AG08395 (cell line): ENCODE measurements at places on chromosomes 7 and 10.

DNA sequence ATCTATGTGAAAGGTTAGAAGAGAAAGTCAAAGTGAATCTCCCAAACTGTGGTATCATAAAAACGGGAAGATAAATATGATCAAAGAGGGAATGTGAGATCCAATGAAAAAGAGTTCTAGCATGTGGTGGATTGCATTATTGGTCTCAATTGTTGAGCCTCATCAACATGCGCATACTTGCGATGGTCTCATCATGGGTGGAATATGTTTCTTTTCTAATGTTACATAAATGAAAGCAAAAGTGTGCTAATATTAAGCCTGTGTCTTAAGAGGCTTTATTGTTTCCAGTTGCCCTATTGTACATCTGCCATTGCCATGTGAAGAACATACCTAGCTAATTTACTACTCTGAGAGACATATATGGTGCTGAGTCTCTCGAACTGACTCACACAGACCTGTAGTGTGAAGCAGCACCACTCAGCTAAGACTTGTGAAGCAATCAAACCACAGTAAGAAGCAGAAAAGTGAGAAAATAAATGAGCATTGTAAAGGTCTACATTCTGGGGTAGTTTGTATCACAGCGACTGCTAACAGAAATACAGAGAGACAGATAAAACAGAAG, 645.5 kb upstream of the PCDH15 start:
- no peak for DNase-seq

DNA sequence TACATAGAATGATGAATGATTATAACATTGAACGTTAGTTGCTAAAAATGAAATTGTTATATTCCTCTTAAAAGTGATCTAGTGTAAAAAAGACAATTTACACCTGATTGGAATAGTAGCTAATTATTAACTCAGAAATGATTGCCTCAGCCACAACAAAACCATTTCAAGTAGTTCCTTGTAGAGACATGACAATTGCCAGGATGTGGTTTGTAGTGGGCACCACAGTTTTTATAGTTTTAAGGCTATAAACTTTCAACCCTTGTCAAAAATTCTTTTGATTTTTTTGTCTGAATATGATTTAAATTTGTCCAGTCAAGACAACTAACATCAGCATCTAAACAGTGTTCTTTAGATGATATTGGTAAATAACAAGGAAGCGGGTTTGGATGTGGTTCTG, 145.2 kb downstream of the SUGCT start:
- DNase-seq: no peak

DNA sequence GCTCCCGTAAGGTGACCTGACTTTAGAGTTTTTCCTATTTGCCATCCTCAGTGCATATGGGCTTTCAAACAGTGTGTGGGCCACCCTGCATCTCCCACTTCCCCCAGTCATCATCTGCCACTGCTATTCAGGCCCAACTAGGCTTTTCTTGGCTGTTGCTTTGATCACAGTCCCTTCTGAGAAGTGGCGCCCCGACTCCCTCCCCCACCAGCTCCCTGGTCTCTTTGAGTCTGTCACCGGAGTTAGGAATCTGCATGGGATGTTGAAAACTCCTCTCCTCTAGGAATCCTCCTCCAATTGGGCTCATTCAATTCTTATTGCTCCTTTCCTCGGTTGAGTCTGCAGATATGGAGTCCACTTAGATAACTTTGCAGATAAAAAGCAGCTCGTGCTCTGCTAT, 32.1 kb downstream of the HIF1AN start:
- DNase-seq: no peak

GRCh38 chr10:131227163-131227740, 84.3 kb downstream of the TCERG1L start:
- DNase-seq: no peak

DNA sequence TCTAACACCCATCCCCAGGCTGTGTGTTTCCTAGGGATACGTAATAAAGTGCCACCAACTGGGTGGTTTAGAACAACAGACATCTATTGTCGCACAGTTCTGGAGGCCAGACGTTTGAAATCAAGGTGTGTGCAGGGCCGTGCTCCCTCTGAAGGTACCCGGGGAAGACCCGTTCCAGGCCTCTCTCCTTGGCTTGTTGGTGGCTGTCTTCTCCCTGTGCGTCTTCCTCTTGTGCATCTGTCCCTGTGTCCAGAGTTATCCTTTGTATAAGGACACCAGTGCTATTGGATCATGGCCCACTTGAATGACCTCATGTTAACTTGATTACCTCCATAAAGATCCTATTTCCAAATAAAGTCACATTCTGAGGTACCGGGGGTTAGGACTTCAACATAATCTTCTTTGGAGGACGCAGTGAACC, 15.6 kb downstream of the GRK5 start:
- no peak for DNase-seq

DNA sequence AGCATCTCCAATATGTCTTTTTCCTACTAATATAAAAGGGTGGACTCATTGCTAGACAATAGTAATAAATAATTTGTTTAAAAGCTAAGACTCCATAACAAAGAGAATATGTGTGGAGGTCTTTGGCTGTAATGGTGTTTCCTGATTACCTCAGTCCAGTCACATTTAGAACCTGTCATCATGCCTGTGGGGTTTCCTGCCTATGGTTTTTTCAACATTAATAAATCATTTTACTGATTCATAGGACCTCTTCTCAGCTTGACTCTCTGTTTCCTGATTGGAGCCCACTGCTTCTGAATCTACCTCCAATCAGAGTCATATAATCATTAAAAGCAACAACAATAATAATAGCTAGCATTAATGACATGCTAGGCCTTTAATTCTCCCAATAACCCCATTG, 52.4 kb upstream of the GNAI1 start:
- DNase-seq: no peak

GRCh38 chr10:75600833-75601232, 169.4 kb downstream of the LRMDA start:
- DNase-seq: no peak

GRCh38 chr7:105216786-105217185, 171.9 kb downstream of the SRPK2 start:
- no peak for DNase-seq

DNA sequence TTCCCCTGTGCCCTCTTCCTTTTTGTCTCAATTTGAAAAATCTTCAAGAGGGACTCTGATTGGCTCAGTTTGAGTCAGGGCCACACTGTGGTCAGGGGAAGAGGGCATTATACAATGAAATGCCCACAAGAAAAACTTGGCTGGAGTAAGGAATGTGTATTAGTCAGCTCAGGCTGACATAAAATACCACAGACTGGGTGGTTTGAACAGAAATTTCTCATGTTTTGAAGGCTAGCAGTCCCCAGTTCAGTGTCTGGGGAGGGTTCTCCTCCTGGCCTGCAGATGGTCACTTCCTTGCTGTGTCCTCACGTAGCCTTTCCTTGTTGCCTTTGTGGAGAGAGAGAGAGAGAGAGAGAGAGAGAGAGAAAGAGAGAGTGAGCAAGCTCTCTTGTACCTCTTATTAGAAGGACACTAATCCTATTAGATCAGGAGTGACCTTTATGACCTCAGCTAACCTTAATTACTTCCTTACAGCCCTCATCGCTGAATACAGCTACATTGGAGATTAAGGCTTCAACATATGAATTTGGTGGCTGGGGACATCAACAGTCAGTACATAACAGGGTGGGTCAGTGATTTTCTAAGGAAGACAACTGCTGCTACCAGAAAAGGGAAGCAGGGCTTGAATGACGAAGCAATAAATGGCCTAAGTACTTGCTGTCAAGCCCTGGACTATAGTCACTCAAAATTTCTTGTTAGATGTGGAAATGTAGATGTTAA, 25.8 kb upstream of the FAM13C start:
- peak; percentile 88 for DNase-seq

- DNase-seq: no peak
These were observed 72.6 kb downstream of the WNT2 start for GRCh38 chr7:117250245-117250644.

- DNase-seq: peak; percentile 62
These were observed 152.4 kb downstream of the IMMP2L start for GRCh38 chr7:111409714-111410422.

DNA sequence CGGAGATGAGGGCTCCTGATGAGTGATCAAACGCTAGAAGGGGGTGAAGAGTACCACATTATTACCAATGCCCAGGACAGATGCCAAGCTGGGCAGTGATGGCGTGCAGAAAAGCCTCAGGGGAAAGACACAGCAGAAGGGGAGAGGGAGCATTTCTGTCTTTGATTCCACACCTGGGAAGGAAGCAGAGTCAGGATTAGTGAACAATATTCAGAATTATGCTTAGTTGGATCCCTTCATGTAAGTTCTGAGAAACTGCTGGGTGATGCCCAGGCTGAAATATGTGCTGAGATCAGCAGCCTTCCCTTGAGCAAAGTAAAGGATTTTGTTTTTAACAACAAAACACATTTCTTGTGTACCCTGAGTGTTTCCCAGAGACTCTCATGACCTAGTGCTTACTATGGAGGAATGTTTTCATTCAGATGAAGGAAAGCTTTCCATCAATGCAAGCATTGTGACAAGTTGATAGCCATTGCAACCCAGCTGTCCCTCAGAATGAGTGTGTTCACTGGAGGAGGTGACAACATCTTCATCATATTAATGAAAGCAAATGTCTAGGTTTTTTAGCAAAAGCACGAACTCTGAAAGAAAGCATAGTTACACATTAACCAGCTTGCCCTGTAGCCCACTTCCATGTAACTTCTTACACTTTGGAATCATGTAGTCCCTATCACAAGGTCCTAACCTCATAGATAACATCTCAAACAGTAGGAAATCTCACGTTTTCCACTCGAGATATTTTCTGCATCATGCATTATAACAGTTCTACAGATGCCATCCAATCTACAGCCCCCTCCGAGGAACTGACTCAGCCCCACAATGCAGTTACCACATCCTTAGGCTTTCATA, 23.8 kb upstream of the AKR1C1 start:
- peak; percentile 14 for DNase-seq

- no peak for DNase-seq
These were observed 85.6 kb upstream of the FRMD4A start for GRCh38 chr10:14416308-14416700.

DNA sequence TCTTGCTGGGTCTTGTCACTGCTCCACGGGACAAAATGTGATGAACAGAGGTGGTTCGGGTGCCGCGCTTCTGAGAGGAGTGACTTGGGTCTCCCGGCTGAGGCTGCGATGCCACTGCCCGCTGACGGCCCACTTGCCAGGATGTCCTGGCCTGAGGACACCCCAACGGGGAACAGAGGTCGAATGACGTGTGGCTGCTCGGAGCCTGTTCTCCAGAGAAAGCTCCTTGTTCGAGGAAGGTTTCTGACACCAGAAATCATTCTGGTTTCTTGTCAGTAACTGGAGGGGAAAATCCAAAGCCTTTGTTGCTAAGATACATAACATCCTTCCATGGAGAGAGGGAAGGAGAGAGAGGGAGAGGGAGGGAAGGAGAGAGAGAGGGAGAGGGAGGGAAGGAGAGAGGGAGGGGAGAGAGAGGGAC, 236.4 kb downstream of the WDR37 start:
- no peak for DNase-seq

- DNase-seq: no peak
These were observed 762.8 kb downstream of the GATA3 start for GRCh38 chr10:8817299-8817698.

- DNase-seq: no peak
These were observed 173.4 kb downstream of the SORCS1 start for GRCh38 chr10:106991091-106991490.

GRCh38 chr7:51786284-51786683, 469.7 kb upstream of the COBL start:
- no peak for DNase-seq

DNA sequence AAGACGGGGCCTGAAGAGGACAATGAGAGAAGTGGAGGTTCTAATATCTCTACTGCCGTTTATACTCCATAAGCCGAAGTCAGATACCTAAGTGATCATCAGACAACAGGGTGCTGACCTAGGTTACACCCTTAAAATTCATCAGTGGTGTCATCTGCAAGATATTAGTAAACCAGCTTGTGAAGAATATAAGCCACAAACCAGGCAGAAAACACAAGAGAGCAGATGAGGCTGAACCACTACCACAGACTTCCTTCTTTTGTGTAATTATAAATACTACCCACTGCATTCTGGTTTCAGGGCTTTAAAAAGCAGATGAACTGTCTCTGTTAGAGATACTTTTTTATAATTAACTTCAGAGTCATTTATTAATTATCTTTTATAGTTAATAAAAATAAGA, 69.0 kb upstream of the LRRC17 start:
- no peak for DNase-seq

- no peak for DNase-seq
These were observed 110.3 kb downstream of the SLIT1 start for GRCh38 chr10:97075421-97075820.

DNA sequence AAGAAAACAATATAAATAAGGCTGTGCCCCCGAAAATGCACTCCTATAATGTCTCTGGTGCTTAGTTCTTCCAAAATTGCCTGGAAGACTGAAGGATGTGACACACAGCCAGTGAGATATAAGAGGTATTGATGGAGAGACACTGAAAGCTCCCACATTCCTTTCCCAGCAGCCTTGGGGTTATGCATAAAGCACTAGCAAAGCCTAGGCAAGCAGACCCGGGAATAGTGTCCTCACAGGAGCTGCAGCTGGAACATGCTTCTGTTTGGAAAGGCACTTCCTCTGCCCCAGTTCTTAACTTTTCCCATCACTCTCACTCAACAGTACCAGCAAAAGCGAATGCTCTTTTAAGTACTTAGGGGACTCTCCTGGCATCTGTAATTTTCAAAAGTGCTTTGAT, 178.0 kb downstream of the AMPH start:
- DNase-seq: peak; percentile 19

GRCh38 chr7:148242294-148242821, 348.2 kb upstream of the C7orf33 start:
- DNase-seq: peak; percentile 40

- no peak for DNase-seq
These were observed 1338.7 kb downstream of the REEP3 start for GRCh38 chr10:64859911-64860310.

- no peak for DNase-seq
These were observed 3.4 kb upstream of the CDK13 start for GRCh38 chr7:39946693-39947092.

- DNase-seq: peak; percentile 71
These were observed 194.0 kb downstream of the TAX1BP1 start for GRCh38 chr7:27933671-27934565.

DNA sequence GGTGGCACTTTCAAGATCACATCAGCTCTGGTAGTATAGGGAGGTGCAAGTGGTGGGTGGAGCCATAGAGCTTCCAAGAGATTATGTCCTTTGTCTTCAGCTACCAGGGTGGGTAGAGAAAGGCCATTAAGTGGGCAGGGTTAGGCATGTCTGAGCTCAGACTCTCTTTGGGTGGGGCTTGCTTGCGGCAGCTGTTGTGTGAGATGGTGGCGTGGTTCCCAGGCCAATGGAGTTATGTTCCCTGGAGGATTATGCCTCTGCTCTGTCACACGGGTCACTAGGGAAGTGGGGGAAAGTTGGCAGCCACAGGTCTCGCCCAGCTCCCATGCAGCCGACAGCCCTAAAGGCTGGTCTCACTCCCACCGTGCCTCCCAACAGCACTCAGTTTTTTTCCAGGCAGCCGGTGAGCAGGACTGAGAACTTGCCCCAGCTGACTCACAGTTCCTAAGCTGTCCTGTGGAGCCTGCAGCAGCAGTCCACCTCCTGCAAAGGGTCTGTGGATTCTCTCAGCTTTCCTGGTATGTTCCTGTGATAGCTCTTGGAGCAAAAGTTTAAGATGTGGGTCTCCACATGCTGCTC, 459.0 kb downstream of the SH2D4B start:
- no peak for DNase-seq

- no peak for DNase-seq
These were observed 113.4 kb upstream of the SVIL start for GRCh38 chr10:29748109-29748650.
